ENCODE measurements at places on chromosomes 1 and 21.

- DNase-seq = no peak
These were observed 482.1 kb upstream of the RGS18 start for GRCh38 chr1:191675856-191676783.

GRCh38 chr1:234069760-234070159 is 165.3 kb downstream of the SLC35F3 start:
- DNase-seq = no peak

DNA sequence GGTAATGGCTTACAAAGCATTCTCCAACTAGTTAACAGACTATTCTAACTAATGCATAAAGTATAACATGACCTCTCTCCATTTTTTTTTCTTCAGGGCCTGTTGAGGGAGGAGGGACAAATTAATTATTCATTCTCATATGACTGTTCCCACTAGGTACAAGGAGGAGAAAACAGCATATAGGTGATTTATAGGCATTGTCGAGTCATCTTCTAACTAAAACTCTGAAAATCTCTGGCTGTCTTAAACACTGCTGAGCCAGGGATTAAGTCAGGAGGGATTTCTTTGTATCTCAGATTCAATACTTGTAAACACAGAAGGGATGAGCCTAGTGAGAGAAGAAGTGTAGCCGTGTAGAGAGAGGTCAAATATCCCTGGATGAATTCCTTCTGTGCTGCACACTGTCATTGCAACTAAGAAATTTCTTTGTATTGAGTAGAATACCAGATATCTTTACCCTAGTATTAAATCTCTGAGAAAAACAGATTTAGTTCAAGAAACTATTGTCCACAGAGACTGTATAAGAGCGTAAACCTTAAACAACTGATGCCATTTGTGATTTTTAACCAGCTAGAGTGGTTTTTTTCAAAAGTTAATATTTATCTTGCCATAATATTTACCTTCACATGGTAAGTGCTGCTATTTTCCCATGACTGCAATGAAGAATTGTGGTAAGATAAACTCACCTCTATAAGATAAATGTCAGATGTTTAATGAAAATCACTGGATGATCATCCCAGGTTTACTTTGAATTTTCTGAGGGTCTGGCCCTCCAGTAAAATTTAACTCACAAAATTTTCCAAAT is 465.3 kb downstream of the RWDD3 start:
- no peak for DNase-seq

- no peak for DNase-seq
These were observed 11.1 kb downstream of the MTX1 start for GRCh38 chr1:155219592-155220031.

- no peak for DNase-seq
These were observed 262.2 kb downstream of the AJAP1 start for GRCh38 chr1:4916610-4917009.

DNA sequence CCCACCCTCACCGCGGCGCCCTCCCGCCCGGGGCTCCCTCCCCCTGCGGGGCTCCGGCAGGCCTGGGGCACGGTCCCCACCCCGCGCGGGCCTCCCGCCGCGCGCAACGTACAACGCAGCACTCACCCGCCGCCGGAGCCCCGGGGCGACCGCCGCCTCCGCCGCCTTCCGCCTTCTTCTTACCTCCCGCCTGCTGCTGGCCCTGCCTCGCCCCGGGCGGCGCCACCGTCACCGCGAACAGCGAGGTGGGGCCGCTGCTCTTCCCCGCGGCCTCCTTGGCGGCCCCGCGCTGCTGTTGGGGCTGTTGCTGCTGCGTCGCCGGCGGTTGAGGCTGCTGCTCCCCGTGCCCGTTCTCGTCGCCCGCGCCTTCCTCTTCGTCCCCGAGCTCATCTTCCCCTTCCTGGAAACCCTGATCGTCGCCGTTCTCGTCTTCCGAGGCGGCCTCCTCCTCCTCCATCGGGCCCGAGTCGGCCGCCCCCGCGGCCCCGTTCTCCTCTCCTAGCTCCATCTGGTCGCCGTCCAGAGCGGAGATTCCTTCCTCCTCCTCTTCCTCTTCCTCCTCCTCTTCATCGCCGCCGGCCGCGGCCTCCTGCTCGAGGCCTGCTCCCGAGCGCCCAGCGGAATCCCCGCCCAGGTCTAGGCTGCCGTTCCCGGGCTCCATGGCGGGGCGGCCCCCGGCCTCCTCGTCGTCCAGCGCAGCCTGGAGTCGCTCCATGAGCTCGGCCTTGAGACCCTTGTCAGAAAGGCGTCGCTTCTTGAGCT is 671 bp downstream of the HNRNPU start:
- no peak for DNase-seq

DNA sequence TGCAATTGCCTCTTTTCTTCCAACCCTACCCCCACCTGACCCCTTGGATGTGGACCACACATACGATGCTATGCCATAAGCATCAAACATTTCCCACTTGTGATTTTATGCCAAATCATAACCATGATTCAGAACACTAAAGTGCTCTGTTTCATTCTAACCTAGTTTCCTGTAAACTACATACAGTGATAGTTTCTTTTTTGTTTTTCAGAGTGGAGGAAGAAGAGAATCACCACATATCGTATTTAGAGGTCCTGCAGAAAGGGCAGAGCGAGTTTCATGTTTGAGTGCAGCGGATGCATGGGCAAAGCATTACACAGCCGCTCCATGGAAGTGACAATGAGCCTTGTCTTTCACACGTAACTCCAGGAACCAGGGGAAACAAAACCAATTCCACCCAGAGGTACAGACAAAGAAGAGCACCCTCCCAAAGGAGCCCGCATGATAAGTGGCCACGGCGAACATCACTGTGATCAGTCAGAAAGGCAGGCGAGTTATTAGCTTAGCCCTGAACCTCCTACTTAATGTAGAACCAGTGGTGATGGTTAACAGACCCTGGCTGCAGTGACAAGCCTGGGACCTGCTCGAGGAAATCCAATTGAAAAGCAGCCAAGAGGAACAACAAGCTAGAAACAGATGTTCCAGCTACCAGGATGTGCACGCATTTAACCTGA is 64.0 kb upstream of the ZNF281 start:
- no peak for DNase-seq

DNA sequence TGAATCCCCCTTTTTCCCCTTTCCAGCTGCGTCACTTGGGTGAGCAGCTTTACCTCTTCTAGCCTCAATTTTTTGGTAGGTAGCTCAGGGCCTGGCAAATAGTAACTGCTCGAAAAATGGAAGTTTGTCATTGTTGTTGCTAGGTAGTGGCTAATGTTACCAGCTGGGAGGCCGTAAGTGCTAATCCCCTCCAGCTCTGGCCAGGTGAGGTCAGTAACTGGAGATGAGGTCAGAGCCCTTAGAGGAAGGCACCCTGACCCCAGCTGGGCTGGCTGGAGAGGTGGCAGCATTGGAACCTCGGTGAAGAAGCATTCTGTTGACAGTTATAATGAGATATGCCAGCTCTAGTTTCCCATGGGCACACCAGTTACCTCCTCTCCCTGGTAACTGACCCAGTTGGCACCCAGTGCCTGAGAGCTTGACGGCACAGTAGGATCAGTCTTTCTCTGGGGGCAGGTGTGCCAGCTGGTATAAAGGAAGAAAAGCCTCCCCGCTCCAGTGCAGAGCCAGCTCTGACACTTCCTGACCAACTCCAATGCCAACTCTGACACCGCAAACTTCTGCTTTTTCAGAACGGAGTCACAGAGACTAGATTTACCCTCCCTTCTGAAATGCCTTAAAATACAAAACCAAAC is 35.0 kb upstream of the SLC2A1 start:
- no peak for DNase-seq

GRCh38 chr1:78333502-78333901 is 157.3 kb upstream of the PTGFR start:
- DNase-seq = no peak

DNA sequence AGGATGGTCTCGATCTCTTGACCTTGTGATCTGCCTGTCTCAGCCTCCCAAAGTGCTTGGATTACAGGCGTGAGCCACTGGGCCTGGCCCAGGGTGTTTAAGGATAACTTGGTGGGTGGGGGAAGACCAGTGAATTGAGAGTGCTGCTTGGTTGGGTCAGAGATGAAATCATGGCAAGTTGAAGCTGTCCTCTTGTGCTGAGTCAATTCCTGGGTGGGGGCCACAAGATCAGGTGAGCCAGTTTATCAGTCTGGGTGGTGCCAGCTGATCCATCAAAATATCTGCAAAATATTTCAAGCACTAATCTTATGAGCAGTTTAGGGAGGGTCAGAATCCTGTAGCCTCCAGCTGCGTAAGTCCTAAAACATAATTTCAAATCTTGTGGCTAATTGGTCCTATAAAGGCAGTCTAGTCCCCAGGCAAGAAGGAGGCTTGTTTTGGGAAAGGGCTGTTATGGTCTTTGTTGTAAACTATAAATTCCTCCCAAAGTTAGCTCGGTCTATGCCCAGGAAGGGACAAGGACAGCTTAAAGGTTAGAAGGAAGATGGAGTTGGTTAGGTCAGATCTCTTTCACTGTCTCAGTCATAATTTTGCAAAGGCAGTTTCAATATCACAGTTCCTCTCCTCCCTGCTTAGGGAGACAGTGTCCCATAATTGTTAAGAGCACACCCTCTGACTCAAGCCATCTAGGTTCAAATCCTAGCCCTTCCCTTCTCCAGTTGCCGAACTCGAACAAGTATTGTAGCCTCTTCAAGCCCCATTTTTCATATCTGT is 66.8 kb upstream of the BACH1 start:
- DNase-seq = no peak

DNA sequence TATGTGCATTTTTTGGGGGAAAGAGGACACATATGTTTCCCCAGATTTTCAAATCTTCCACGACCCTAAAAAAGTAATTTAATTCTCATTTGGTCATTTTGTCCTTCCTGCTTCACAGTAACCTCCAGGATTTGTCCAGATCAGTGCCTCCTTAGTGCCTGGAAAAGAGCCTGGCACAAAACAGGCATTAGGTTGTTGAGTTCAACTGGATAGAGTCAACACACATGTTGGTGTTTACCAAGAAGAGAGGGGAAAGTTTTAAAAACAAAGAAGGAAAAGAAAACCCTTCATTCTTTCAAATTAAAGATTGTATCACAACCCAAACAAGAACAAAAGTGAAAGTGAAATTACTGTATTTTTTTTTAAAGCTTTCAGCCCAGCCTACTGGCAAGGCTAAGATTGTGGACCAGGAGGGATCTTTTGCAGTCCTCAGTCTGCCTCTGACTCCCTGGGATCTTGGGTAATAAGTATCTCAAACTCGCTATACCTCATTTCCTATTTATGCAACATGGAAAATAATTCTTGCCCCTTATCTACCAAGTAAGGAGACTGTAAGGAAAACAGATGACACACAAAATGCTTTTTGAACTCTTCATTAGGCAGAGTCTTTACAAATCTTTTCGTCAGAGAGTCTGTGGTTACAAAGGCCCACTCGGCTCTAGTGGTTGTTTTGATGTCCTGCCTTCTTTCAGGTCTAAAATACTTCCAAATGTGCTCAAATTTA is 57.8 kb downstream of the ZNF281 start:
- DNase-seq = no peak

GRCh38 chr1:154878371-154879037 is 8.4 kb upstream of the KCNN3 start:
- DNase-seq = peak; percentile 65

- no peak for DNase-seq
These were observed 769 bp downstream of the NTPCR start for GRCh38 chr1:232951180-232951579.

GRCh38 chr1:152566681-152567080 is at the start of gene LCE3E:
Gene LCE3E (minus strand): TSS chr1:152566780. CDS start chr1:152566208, 572 bp downstream.
- DNase-seq = no peak

- DNase-seq = no peak
These were observed 30.6 kb upstream of the COL6A1 start for GRCh38 chr21:45950740-45951515.

GRCh38 chr21:19523746-19524145 is 1120.2 kb upstream of the TMPRSS15 start:
- DNase-seq = no peak

DNA sequence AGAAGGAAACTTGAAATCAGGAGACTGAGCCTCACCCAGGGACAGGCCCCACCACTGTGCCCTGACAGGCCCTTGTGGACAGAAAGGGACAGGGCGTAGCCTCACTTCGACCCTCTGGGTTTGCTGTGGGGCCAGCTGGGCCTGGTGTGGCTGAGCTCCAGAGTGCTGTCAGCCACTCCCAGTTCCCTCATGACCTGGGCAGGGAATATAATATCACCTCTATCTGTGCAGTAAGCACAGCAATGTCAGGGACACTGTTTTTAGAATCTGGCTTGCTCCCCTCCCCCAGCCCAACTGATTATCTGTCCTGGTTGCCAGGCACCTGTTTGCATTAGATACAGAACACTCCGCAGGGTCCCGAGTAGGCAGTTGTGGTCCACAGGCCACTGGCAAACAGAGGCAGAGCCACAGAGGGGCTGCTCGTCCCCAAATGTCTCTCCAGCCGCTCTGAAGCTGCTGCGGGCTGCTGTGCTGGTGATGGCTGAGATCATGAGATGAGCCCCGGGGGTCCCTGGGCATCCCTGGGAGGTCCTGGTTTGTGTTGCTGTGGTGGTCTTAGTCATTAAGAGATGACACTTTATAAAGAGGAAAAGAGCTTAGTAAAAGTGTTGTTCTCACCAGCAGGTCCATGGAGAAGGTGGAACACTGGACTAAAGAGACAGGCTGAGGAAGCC is 51.6 kb downstream of the ETS2 start:
- DNase-seq = no peak

DNA sequence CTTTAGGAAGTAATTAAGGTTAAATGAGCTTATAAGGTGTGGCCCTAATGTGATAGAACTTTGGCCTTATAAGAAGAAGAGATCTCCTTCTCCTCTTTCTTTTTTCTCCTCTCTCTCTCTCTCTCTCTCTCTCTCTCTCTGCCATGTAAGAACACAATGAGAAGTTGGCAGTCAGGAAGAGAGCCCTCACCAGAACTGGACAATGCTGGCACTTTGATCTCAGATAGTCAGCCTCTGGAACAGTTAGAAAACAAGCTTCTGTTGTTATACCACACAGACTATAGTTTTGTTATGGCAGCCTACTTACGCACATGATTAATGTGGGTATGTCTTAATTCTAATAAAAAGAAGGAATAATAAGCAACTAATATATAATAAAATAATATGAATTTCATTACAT is 444.2 kb upstream of the LRRC7 start:
- DNase-seq = no peak

DNA sequence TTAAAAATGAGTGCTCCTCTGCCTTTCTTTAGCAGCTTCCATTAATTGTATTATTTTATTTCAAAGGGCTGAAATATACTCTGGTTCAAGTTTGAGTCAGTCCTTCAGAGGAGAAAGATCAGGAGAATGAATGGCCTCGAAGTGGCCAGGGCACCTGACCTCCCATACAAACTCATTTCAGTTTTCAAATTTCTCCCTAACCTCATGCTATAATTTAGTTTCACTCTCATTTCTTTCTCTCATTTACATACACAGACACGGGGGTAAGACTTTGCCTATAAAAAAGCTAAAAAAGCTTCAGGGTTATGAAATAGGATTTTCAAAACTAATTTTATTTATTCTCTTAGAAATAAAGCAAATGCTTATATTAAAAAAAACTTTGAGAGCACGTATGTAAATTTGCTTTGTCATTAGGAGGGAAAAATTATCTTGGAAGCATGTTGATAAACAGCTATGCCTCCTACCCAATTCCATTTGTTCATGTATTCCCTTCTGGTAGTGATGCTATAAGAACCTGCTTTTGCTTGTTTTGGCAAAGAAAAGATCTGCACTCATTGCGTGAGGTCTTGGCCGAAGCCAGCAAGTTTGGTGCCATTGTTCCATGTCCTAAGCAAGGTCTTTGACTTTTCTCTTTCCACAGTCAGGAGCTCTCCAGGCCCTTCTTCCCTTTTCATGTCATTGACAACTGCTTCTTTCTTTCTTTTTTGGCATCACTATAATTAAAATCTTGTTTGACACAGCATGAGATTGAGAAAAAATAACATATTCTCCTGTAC is 80.4 kb upstream of the LRRC53 start:
- no peak for DNase-seq

- DNase-seq = no peak
These were observed 3.7 kb downstream of the IBA57 start for GRCh38 chr1:228169345-228169744.

Data from GM18507 (cell line).